A549 (cell line): ENCODE measurements at places on chromosomes 7 and 10.

DNA sequence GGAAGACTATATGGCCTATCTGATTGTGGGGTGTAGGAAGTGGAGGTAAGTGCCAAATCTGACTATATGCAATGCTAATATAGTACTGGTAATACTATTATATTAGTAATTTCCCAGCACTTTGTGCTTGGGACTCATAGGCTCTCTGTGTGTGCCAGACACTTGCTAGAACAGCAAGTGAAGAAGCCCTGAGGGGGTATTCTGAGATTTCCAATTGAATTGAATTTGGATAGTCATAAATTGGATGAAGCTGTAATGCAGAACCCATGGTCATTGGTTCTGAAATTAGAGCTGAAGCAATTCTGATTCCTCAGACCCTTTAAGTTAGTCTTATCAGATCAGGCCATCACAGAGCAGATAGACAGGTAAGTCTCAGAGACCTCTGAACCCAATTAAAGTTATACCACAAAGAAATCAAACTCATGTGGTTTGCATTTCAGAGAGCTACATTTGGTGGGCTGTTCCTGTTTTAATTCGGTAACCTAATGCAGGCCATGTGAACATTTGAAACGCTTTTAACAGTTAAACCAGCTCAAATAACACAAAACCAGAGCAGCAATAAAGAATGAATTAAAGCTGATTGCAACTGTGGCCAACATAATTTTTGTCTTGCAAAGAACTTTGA is 179.5 kb downstream of the CREB5 start:
- DNase-seq: no peak

DNA sequence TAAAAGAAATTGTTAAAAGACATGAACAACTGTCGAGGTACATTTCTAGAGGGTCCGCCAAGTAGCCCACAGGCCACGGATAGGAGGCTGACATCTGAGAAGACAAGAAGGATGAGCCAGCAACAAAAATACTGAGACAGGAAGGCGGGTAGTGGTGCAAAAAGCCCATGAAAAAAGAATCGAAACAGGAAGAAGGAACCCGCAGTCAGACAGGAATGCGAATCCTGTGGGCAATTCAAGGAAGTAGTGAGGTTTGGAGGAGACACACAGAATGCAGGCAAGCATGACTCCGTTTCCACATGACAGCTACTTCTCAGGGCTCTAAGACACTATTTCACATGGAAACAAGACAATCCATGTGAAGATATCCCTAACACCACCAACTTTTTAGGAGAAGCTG is 125.2 kb downstream of the DOCK4 start:
- DNase-seq: peak; percentile 72

- DNase-seq: no peak
These were observed 10.1 kb downstream of the PFKFB3 start for GRCh38 chr10:6212806-6213205.

DNA sequence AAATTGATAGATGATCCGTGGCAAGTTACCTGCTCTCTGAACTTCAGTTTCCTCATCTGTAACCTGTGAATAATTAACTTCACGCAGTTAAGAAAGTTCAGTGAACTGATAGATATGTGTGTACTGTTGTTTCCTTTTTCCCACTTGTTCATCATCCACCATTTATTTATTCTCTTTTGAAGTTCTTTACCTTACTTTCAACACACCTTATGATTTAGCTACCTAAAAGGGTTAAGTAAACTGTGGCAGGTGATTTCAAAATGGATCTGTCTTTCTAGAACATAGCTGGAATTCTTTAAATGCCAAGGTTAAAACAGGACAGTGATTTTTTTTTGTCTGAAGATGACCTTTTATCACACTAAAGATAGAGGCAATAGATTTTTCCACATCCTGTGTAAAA is 27.4 kb upstream of the MALRD1 start:
- no peak for DNase-seq

DNA sequence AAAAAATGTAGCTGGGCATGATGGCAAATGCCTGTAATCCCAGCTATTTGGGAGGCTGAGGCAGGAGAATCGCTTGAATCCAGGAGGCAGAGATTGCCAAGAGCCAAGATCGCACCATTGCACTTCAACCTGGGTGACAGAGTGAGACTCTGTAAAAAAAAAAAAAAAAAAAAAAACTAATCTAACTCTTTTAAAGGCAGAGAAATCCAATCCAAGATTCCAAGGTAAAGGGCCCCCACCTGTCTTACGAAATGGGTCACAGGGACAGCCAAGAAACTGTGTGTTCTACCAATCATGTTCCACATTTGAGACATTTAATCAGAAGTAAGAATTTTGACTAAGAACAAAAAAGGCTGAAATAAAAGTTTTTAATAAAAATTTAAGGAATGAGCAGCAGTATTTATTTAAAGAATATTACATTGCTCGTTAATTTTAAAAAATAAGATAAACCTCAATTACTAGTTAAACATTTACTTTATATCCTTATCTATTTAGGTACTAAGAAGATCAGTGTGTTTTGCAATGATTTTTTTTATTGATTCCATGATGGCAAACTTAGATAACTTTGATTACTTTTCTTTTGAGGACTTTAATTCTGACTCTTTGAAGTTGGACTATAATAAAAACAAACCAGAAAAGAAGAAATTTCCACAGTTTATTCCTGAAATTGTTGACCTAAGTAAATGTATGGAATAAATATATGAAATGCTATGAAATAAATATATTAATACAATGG is 6.7 kb upstream of the OAT start:
- DNase-seq: no peak

- no peak for DNase-seq
These were observed 77.0 kb downstream of the POU6F2 start for GRCh38 chr7:39054731-39055130.

- no peak for DNase-seq
These were observed 65.5 kb upstream of the SH2B2 start for GRCh38 chr7:102220960-102221800.
